NCI-H748 treated with DMSO at 0.1 percent for 48 hours (cell line): ENCODE measurements at places on chromosomes 5 and 9.

- no peak for DNase-seq
Observed at GRCh38 chr9:33306037-33306436, 15.7 kb downstream of the NFX1 start.

- no peak for DNase-seq
Observed at GRCh38 chr9:126708178-126708577, 94.5 kb downstream of the LMX1B start.

DNA sequence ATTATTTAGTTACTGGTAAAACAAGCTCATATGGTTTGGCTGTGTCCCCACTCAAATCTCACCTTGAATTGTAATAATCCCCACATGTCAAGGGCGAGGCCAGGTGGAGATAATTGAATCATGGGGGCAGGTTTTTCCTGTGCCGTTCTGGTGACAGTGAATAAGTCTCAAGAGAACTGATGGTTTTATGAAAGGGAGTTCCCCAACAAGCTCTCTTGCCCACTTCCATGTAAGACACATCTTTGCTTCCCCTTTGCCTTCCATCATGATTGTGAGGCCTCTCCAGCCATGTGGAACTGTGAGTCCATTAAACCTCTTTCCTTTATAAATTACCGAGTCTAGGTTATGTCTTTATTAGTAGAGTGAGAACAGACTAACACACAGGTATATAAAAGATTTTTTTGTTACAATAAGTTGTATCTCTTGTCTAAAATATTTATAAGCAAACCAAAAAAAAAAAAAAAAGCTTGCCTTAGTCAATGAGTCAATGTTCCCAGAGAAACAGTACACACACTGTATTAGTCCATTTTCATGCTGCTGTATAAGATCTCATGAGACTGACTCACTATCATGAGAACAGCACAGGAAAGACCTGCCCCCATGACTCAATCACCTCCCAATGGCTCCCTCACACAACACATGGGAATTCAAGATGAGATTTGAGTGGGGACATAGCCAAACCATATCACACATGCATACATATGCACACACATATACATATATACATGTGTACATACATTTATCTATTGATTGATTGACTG, 138.3 kb downstream of the BASP1 start:
- no peak for DNase-seq

DNA sequence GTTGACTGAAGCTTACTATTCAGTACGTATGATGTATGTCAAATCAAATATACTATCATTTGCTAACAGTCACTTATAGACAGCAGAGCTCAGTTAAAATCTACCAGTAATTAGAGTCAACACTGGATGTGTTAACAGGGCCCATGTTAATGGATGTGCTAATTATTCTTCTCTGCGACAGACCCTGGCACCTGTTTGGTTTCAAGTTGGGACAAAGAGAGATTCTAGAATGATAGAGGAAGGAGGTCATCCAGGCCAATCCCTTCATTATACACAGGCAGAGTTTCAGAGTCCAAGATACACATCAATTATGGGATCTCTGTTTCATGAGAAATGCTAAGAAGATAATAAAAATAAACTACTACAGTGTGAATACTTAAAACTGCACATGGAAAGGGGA, 615.0 kb downstream of the ZNF608 start:
- DNase-seq, result peak; percentile 97

DNA sequence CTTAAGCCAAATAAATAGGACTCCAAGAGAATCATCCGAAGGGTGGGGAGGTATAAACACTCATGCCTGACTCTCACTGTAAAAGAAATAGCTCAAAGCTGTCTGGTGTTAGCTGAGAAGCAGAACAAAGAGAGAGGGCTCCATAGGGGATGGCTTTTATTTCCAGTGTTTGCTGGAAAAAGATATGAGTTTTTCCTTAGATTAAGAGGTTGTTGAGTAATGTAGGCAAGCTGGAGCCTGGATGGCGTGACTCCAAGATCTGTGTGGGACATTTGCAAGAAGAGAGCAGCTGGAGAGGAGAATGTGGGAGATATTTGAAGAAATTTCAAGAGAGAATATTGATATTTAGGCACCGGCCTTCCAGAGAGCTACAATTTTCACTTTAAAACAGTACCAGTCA, 793.7 kb upstream of the RGMB start:
- no peak for DNase-seq

DNA sequence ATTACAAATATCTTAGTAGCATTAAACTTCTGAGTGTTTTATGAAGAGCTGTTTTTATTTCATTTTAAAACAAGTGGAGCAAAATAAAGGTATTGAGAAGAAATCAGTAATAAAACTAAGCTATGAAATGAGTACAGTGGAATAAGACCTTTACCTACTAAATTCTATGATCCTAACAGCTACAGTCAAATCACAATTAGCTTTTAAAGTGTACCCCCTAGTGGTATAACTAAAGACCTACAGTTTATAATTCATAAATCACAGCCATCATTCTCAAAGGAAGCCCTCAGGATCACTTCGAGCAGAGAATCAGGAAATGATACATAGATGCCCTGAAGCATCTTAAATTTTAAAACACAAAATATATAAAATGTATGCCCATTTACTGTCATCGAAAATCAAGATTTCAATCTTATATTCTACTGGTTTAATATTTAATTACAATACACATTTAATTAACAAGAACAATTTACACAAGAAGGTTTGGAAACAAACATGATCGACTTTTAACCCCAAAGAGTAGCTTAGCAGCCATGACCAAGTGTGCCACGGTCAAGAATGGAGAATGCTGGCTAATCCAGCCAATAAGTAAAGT, 12.3 kb downstream of the CCNH start:
- DNase-seq, result peak; percentile 61

GRCh38 chr5:89662499-89662898, 747.1 kb downstream of the CETN3 start:
- no peak for DNase-seq

- DNase-seq, result no peak
Observed at GRCh38 chr9:100653643-100654334, 75.9 kb downstream of the CAVIN4 start.

DNA sequence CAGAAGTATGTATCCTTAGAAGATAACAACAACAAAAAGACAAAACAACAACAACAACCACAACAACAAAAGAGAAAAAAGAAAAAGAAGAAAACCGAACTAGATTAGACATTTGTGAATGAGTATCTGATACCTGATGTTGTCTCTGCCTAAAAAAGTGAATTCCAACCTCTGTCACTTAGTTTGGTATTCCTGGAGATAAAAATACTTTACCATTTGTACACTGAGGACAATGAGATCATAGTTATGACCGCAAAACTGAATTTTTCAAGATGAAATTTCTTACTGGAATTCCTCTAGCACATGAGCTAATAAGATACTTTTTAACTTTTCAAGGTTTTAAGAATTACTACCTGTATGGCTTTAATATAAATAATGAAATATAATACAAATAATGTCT, 54.5 kb downstream of the ALDH1A1 start:
- no peak for DNase-seq

- no peak for DNase-seq
Observed at GRCh38 chr9:88187631-88188030, 49.4 kb upstream of the SPATA31C2 start.

DNA sequence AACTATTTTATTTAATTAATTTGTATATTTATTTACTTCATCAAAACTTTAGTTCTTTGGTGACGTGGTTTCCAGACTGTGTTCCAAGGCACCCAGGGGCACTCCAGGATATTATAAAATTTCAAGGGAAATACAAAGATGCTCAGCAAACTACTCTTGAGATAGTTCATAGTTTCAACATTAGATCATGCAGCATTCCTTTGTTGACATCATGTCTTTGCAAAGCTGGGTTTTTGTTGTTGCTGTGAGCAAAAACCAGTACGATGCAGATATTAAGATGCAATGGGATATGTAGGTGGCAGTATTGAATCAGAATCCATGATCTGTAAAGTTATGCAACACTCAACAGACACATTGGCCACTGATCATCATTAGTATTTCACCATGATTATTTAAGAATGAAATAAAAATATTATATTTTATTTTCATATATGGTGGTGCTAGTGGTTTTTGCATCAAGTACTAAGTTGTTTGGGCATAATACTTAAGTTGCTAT, 219.7 kb downstream of the ADCY2 start:
- no peak for DNase-seq

GRCh38 chr5:173245319-173246134, 10.5 kb upstream of the NKX2-5 start:
- DNase-seq, result no peak

DNA sequence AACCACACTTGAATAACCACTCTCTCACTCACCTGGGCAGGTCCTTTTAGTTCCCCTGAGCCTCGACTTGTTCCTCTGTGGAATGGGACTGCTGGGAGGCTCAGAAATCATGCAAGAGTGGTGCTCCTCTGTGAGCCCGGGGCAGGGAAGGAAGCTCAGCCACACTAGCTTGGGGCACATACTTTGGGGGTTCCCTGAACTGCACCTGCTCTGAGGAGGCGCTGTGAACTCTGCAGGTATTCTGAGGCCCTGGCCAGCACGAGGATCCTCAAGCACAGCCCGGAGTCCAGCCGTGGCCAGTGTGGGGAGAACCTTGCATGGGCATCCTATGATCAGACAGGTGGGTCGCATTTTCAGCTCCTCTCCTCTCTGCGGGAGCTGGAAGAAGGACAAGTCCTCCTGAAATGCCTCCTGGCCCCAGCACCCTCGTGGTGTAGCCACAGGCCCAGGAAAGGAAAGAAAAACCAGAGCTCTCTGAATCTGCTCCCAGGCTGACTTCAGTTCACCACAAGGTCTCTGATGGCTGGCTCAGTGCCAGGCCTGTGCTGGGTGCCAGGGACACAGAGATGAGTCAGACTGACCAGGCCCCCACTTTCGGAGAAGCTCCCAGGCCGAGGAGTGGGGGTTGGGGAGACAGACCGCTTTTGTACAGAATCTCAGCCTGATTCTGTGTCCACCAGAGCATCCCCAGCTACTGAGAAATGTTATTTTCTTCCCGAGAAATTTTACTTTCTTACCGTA, 11.9 kb downstream of the GLIPR2 start:
- no peak for DNase-seq

DNA sequence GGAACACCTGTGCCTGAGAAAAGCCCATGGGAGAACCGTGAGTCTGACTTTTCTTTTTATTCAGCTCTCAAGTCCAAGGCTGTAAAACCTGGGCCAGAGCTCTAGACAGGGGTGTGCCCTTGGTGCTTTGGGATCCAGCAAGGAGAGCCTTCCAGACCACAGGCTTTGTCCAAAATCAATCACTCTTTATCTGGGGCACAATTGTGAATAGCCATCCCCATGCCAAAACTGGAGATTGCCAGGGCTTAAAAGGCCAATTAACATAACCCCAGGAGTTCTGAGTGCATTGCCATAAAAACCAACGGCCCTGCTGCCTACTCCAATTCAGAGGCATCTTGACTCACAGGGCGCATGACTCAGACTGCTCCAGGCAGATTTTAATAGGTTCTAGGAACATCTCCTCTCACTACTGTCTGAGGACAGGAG, 391.8 kb downstream of the ARHGEF28 start:
- DNase-seq, result no peak

DNA sequence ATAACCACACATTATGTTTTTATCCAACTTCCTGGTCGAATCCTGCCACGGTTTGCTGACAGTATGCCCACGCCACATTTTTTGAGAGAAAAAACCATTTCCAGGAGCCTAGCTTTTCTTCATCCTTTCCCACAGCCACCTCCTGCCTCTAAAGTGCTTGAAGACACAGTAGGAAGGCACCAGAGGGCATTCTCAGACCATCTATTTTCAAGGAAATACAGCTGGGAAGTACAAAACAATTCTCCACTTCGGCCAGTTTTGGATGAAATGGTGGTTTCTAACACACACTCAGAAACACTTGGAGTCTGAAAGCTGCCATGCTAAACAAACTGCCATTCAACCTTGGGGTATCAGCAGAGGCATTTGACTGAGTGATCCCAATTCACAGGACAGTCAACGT, 86.3 kb upstream of the RPS23 start:
- peak; percentile 50 for DNase-seq

DNA sequence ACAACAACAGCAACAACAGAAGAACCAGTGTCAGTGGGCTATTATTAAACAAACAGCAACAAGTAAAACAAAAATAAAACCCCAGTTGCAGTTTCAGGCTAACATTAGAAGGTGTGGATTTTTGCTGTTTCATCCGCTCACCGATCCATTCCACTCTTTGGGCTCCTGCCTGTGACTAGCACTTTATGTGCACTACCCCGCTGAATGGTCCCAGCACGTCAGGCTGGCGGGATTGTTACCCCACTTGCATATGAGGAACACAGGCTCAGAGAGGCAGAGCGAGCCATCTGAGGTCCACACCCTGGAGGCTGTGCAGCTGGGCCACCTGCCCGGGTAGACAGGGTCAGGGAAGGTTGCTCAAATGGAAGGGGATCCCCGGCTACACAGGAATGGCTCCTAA, 26.0 kb downstream of the NSG2 start:
- DNase-seq, result no peak

GRCh38 chr5:154179846-154180710, 10.5 kb upstream of the GALNT10 start:
- DNase-seq, result peak; percentile 68

DNA sequence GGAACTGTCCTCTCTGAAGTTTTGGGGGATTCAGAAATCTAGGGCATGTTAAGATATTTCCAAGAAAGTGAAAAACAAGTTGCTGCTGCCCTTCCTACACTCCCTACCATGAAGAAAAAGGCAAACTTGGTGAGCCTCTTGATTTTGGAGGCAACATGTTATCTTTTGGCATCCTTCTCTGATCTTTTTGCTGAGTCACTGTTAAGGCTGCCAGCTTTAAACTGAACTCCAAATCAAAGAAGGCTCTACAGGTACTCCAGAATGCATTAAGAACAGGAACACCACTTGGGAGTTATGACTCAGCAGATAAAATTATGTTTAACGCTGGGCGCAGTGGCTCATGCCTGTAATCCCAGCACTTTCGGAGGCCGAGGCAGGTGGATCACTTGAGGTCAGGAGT, 24.0 kb downstream of the PCDHB15 start:
- no peak for DNase-seq

- no peak for DNase-seq
Observed at GRCh38 chr5:121890297-121890858, 38.7 kb downstream of the FTMT start.
